Mucosa of descending colon (tissue), 3 donors: ENCODE measurements at places on chromosomes 11 and 22. TPM values are rescaled to one million over a fixed set of nuclear protein-coding genes. Genes with fewer than 3 reads are reported as not detected.

DNA sequence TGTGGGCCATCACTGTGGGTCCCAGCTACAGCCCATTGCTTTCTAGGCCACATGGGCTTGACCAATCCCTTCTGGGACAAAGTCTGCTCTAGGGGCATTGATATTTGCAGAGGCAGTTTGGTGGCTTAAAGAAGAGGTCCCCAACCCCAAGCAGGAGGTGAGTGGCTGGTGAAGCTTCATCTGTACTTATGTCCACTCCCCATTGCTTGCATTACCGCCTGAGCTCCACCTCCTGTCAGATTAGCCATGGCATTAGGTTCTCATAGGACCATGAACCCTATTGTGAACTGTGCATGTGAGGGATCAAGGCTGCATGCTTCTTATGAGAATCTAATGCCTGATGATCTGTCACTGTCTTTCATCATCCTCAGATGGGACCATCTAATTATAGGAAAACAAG is 54.4 kb upstream of the CADM1 start:
- no peak for DNase-seq

GRCh38 chr11:80315200-80315599 is 874.4 kb upstream of the TENM4 start:
- no peak for DNase-seq

DNA sequence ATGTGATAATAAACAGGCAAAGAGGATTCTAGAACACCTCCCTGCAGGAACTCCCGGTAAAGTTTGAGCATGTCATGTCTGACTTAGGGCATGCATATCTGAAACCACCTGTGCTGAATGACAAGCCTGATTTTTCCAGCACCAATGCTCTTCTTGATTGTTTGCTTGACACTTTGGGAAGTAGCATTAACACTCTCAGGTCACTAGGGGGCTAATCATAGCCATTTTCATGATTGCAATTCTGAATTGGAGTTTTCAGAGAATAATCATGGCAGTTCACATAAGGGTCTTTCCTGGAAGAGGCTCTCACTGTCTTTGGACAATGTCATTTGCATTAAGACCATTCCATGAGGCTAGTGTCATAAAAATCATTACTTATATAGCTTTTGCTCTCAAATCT is 234.4 kb upstream of the MTNR1B start:
- no peak for DNase-seq

GRCh38 chr11:21811572-21811971 is 381.3 kb upstream of the ANO5 start:
- DNase-seq: no peak

- DNase-seq: no peak
Observed at GRCh38 chr11:8636127-8636526, 42.1 kb upstream of the STK33 start.

DNA sequence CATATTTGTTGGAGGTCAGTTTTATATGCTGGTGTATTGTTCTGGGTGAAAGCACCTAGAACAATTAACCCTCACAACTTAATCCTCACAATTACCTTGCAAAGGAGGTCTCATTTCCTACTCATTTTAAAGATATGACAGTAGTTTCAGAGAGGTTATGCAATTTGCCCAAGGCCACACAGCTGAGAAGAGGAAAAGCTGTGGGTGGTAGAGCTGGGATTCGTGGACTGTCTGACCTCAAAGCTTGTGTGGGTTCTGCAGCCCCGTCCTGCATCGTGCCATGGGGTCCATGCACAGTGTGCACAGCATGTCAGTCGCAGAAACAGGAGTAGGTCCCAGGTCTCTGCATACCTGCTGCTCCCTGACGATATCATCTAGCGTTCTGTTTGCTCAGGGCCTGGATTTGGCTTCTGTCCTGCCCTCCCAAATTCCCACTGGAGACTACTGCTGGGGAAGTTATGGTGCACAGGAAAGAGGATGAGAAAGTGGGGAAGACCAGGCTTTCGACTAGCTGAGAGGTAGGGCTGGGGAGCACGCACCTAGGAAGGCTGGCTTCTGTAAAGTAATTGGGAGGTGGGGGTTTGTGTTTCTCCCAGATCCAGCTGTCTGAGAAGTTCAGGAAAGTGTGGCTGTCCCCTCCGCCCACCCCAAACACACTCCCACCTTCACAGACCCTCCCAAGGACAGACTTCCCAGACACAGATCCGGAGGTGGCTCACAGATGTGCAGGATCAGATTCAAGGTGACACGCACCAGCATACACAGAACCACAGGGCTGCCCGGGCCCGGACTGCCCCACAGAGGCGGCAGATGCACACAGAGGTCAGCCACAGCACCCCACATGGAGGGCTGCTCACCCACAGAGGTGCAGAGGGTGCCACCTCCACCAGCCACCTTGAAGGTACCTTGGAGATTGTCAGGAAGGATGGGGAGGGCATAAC is 2.0 kb downstream of the BACE1 start:
- no peak for DNase-seq

DNA sequence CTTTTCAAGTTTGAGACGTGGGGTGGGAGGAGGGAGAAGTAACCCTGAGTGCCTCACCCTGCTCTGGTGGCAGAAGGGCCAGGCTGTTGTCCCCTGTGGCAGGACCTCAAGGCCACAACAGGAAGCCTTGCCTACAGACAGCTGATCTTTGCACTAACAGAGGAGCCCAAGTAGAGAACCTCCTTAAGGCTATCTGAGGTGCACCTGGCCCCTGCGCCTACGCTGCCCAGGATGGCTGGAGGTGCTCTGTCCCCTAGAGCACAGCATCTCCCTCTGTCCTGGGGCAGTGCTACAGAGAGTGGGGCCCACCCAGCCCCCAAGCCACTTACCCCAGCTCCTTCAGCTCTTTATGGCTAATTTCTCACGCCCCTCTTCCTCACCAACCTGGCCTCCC is 27.0 kb downstream of the MYO7A start:
- peak; percentile 26 for DNase-seq

- DNase-seq: no peak
Observed at GRCh38 chr22:45082795-45083194, 73.0 kb upstream of the PHF21B start.

DNA sequence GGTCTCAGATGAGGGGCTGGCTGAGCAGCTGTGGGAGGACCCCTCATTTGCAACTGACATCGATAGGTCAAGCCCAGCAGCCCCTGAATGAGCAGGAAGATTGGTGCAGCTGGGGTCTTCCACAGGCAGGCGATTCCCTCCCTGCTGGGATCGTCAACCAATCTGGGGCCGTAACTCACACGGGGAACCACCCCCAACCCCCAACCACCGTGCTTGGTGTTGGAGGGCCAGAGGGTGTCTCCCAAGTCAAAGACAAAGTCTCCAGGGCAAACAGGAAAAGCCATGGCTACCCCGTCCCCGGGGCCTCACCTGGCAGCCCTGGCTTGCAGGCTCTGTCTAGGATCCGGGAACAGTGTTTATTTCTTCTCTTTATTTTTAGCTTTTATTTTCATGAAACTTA is 26.9 kb upstream of the SCUBE1 start:
- DNase-seq: no peak

DNA sequence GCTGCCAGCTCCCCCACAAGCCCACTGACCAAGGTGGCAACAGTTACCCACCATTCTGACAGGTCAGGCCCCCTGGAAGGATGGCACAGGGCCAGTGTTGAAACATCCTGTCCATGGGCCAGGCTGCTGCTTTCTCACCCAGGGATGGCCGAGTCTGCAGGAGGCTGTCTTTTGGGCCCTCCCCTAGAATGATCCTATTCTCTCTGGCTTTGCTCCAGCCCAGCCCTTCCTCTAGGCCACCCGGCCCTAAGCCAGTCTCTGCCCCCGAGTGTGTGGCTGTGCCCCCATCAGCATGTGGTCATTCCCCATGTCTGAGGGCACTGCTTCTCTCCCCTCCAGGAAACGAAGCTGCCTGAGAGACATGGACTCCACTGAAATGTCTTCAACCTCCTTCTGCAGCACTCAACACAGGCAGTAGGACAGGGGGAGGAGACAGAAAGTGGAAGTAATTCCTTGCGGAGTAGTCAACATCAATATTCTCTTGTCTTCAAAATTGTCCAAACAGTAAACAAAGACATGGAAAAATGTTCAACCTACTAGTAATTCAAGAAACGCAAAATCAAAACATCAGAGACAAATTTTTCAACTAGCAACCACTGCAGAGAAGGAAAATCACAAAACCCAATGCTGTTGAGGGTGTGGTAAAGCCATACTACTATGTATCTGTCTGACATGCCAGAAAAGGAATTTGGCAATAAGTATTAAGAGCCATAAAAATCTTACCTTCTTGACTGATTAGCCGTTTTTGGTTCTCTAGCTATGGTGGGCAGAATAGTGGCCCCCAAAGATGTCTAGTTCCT is 5.1 kb upstream of the SCARF2 start:
- no peak for DNase-seq

DNA sequence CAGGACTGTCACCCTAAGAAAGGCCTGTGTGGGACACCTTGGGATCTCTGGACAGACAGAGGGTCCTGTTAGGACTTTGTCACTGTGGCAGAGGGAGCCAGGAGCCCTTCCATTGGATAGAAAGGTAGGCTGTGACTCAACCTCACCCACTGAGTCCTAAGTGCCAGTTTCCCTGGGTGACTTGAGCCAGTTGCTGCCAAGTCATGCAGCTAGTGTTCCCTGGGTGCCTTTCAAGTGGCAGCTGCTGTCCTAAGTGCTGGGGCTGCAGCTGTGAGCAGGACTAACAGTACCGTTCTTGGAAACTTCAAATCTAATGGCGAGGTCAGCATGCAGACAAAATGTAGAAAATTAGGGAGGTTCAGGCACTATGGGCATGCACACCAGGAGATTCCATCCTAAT is 393.7 kb downstream of the TMEM135 start:
- DNase-seq: no peak

DNA sequence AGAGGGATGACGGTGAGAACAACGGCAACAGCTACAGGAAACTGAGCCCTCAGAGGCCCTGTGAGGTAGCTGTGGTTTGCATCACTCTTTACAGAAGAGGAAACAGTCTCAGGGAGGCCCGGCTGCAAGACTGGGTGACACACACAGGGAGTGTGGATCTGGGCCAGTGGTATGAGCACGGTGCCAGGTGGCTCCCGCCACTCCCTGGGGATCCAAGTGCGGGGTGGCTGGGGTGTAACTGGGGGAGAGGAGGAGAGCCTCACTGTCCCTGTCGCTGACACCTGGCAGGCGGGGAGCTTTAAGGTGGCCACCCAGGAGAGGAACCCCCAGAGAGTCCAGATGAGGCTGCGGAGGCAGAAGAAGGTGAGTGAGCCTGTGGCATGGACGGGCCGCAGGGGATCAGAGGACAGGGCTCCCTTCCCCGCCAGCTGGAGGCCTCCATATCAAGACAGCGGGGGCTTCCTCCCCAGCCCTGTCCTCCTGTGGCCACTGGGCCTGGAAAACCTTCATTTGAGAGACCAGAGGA is 5.6 kb downstream of the RGL4 start:
- DNase-seq: no peak

GRCh38 chr11:33533386-33534052 is 167.1 kb downstream of the C11orf91 start:
- DNase-seq: no peak

DNA sequence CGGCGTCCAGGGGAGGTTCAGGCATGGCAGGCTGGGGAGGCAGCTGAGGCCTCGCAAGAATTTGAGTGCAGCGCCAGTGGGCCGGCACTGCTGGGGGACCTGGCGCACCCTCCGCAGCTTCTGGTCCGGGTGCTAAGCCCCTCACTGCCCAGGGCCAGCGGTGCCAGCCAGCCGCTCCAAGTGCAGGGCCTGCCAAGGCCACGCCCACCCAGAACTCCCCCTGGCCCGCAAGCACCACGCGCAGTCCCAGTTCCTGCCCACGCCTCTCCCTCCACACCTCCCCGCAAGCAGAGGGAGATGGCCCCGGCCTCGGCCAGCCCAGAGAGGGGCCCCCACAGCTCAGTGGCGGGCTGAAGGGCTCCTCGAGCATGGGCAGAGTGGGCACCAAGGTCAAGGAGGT is 2017.3 kb downstream of the LRRC4C start:
- no peak for DNase-seq

Gene ACTN3
- total RNA-seq: not detected

Gene SMTNL1
- not detected for total RNA-seq

Gene BIK
- 8.4 TPM for total RNA-seq
